Stimulated activated CD4-positive, alpha-beta T cell treated with anti-CD3 and anti-CD28 coated beads, Interleukin-1b, Interleukin-23, amount 100 ng/mL, for 48 hours (primary cell): ENCODE measurements at places on chromosomes 4 and X.

DNA sequence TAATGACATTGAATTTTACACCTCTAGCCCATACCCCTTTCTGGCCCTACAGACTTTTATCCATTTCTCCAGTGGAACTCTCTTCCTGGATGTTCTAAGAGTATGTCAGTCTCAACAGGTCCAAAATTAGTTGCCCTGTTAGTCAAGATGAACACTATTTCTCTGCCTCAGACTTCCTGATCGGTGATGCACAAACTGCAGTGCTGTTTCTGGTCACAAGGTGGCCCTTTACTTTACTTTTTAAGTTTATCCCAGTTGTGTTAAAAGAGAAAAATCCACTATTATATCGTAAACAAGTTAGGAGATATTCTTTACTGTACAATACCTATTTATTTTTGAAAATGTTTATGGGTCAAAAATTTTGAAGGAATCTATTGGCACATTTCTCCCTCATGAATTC, 13.1 kb downstream of the TCEAL7 start:
- DNase-seq, result peak; percentile 14

GRCh38 chrX:75067931-75068330, 88.2 kb downstream of the ABCB7 start:
- peak; percentile 1 for DNase-seq

DNA sequence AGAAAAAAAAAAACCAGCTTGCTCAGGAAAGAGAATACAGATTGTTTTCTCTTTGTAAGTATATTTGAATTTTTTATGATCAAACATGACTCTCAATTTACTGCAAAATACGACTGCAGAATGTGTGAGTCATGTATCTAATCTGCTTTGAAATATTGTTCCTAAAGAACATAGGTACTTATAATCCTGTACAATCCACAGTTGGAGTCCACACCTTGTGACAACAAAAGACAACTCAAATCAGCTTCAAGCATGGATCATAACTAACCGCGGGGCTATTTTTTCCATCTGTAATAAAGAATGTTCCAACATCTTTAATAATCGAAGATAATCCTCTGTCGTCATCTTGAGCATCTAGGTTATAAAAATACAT, 77.8 kb upstream of the STIM2 start:
- no peak for DNase-seq

GRCh38 chr4:184059099-184059498, 154.0 kb downstream of the STOX2 start:
- DNase-seq, result no peak

GRCh38 chr4:8152090-8152864, 6.3 kb downstream of the ABLIM2 start:
- DNase-seq, result no peak

DNA sequence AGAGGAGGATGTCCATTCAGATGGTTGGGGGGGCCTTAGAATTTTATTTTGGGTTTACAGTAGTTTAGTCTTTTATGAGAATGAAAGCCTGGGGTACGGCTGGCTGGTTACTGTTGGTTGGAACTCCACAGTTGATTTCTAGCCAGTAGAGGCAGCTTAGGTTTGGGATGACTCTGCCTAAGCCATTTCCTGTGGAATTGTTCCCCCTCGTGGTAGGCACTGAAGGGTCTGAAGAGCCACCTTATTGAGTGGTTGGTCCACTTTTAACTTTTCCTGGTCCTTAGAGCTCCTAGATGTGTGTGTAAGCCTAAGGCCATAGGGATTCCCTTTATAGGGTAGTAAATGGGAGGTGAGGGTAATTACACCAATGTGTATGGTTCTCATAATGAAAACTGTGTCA, 19.7 kb downstream of the SPIN3 start:
- DNase-seq, result no peak

DNA sequence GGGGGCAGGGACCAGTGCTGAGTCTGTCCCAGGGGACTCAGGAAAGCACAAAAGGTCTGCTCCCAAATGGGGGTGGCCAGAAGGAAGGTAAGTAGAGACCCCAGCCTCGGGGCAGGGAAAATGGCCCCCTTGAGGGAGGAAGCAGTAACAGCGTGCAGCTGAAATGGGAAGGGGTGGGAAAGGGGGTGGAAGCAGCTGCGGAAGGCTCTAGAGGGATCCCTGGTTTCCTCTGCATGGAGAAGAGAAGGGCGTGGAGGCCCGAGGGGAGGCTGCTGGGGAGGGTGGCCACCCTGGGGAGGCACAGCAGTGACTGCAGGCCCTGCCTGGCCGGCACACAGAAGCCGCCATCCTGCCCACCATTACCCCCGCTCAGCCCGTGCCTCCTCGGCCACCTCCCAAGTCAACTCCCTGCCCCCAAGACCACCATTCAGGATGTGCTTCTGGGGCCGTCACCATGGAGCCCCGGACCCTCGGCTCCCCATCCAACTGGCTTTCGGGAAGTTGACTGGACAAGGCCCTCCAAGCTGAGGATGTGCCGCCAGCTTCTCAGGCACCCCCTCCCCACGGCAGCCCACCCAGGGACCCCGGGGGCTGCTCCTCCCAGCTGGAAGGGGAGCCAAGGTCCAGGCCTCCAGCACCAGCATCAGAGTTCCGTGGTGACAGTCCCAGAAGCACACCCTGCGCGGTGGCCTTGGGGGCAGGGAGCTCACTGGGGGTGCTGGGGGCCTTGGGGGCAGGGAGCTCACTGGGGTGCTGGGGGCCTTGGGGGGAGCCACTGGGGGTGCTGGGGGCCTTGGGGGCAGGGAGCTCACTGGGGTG, 23.6 kb downstream of the CFAP99 start:
- DNase-seq, result no peak

DNA sequence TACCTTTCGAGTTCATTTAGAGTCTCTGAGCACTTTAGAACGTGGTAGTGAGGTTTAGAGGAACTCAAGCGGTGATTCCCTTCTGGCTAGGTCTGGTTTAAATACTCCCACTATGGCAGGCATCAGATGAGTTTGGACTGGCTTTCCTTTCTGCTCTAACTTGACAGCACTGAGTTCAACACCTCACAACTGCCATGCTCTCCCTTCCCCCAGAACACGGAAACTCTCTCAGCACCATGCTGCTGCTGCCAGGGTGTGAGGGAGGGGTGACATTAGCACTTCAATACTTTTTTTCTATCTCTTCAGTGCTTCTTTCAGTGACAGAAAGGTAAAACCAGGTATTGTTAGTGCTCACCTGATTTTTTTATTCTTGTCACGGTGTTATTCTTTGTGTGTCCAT, 234.5 kb upstream of the AGTR2 start:
- no peak for DNase-seq

- DNase-seq, result no peak
These were observed 1.3 kb downstream of the RBM10 start for GRCh38 chrX:47146121-47146935.

GRCh38 chr4:185535612-185536410, 504 bp upstream of the PDLIM3 start:
- no peak for DNase-seq

- DNase-seq, result no peak
These were observed 63.8 kb downstream of the FAM47B start for GRCh38 chrX:35006361-35006760.

- no peak for DNase-seq
These were observed 18.5 kb upstream of the DCAF4L1 start for GRCh38 chr4:41963105-41963504.

- DNase-seq, result no peak
These were observed 37.3 kb upstream of the C1QTNF7 start for GRCh38 chr4:15390494-15390893.

- no peak for DNase-seq
These were observed 32.4 kb downstream of the KLHL8 start for GRCh38 chr4:87188048-87188447.

- DNase-seq, result no peak
These were observed 37.0 kb upstream of the CT83 start for GRCh38 chrX:116499780-116500179.

DNA sequence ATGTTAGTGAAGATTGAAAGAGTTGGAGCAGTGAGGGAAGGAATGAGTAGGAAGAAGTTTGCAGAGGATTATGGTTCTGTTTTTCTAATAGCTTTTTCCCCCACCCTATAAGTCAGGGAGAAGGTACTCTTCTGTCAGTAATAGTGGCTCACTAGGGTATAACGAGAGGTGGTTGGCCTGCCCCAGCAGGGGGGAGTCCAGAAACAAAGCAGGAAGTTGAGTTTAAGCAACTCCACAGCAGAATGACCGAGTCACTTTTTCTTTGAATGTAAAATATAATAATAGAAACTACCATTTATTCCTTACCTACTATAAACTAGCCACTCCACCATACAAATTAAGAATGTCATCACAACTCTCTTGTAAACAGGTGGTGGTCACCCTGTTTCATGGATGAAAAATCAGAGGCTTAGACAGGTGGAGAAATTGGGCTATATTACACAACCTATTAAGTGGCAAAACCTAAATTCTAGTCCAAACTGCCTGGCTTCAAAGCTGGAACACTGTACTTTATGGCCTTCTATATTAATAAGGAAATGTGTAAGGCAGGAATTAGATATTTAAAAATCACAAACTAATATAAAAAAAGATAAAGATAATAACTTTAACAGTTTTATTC, 21.9 kb downstream of the AP1AR start:
- DNase-seq, result no peak

GRCh38 chrX:129316461-129316860, 206.8 kb downstream of the SMARCA1 start:
- DNase-seq, result no peak

GRCh38 chrX:10622197-10622596, 1.8 kb upstream of the MID1 start:
- DNase-seq, result no peak

DNA sequence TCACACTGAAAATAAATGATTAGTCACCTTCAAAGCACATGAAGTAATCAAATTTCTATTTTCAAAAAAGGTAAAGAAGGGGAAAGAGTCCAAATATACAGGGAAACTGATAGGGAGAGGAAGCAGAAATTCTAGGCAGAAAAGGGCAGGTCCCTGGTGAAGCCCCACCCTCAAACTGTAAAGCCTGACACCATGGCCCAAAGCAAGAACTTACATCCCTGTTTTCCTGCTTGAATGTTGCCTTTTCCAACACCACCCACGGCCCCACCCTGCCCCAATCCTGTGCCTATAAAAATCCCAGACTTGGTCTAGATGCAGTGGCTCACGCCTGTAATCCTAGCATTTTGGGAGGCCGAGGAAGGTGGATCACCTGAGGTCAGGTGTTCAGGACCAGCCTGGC, 361.8 kb downstream of the PPP3CA start:
- no peak for DNase-seq

DNA sequence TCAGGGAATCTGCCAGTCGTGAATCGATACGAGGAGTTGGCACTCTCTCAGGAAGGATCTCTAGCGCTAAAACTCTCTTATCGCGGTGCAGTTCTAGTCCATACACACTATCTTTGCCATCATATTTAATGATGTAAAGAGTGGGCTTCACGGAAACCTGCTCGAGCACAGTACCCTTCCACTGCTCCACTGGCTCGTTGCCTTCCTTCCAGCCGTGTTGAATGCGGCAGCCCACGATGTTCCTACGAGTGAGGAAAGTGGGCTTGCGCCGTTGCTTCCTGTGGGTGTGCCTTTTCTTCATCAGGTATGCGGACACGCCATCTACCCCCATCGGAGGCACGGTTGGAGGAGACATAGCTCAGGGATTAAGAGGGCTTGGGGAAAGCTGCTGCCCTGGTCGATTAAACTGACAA, 661 bp downstream of the SPIN4 start:
- no peak for DNase-seq

- DNase-seq, result no peak
These were observed 508.9 kb upstream of the FTHL17 start for GRCh38 chrX:31580726-31581125.

- no peak for DNase-seq
These were observed 405.3 kb downstream of the PCDH7 start for GRCh38 chr4:31125496-31125895.

- DNase-seq, result no peak
These were observed 691 bp downstream of the MAGED1 start for GRCh38 chrX:51893931-51894696.

- peak; percentile 59 for DNase-seq
These were observed 2.6 kb upstream of the CNOT6L start for GRCh38 chr4:77821775-77822174.

- DNase-seq, result no peak
These were observed 619.8 kb downstream of the PACRGL start for GRCh38 chr4:21320034-21320433.

- no peak for DNase-seq
These were observed 4.5 kb downstream of the SMIM9 start for GRCh38 chrX:154829926-154830442.

DNA sequence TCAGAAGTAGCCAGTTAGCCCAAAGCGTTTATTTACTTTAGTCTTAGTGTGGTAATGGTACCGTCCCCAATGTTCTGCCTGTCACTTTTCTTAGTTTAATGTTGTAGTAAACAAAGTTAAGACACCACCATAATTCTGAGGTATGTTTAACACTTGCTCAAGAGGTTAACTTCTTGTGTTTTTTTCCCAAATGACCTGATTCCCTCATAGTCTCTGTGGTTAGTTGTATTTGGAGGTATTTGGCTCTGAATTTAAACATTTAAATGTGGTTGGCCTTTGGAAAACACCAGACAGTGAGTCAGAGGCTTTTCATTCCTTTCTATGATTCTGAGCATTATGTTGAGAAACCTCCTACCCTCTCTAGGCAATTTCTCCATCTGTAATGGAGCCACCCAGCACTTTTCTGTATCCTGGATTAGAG, 47.9 kb downstream of the CXCL1 start:
- DNase-seq, result no peak

DNA sequence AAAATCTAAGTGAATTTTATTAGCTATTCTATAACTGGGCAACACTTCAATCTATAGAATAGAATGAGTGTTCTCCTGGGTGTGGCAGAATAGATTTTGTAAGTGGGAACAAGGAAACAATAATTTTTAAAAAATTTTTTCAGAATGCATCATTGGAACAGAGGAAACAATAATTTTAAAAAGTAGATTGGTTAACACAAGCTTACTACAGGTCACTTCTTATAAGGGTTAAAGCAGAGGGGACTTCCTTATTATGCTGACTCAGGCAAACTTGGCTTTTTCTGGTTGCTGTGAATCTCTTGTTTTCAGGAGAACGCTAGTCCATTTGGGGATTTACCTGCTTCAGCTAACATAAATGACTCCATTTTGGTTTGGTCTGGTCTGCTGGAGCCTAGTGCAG, 52.5 kb downstream of the HOPX start:
- DNase-seq, result no peak

DNA sequence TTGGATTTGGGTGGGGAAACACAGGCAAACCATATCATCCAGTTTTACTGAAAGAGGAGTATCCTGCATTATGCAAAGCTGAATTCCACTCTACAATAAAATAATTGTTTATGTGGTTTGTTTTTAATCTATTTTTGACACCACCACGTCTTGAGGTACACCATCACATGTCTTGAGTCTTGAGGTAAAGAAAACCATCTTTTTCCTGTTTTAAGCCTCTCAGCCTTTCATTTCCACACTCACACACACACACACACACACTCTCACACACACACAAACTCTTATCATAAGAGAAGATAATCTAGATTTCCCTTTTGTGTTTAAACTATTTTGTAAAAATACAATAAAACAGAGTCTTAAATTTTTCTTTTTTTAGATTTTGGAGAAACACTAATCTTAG, 32.0 kb downstream of the SPIN3 start:
- DNase-seq, result no peak

- DNase-seq, result no peak
These were observed 73.8 kb downstream of the POLA1 start for GRCh38 chrX:24767557-24767956.
